ENCODE measurements at places on chromosomes 3 and 15.

DNA sequence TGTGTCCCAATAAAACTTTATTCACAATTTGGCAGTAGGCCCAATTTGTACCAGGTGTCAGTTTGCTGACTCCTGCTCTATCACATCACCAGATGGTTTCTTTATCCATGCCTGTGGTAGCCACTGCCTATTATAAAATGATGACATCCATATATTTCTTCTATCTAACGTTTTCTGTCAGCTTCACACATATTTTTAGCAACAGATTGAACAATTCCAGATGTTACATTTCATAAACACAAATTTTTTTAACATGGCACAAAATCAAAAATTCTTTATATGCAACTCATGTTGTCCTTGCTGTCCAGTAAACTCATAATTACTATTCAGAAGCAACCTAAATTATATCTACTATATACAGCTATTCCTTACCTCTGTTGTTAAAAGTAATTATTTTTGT is 1371.6 kb downstream of the NSUN3 start:
- no peak for DNase-seq

DNA sequence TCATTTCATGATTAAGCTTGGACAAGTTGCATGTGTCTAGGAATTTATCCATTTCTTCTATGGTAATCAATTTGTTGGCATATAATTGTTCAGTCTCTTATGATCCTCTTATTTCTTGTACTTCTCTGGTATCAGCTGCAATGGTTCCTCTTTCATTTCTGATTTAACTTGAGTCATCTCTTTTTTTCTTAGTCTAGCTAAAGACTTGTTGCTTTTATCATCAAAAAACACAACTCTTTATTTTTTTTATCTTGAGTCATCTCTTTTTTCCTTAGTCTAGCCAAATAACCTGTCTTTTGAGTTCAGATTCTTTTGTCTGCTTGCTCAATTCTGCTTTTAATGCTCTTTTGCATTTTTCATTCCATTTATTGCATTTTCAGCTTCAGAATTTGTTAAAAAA is 37.3 kb downstream of the UBE3A start:
- DNase-seq, result no peak

DNA sequence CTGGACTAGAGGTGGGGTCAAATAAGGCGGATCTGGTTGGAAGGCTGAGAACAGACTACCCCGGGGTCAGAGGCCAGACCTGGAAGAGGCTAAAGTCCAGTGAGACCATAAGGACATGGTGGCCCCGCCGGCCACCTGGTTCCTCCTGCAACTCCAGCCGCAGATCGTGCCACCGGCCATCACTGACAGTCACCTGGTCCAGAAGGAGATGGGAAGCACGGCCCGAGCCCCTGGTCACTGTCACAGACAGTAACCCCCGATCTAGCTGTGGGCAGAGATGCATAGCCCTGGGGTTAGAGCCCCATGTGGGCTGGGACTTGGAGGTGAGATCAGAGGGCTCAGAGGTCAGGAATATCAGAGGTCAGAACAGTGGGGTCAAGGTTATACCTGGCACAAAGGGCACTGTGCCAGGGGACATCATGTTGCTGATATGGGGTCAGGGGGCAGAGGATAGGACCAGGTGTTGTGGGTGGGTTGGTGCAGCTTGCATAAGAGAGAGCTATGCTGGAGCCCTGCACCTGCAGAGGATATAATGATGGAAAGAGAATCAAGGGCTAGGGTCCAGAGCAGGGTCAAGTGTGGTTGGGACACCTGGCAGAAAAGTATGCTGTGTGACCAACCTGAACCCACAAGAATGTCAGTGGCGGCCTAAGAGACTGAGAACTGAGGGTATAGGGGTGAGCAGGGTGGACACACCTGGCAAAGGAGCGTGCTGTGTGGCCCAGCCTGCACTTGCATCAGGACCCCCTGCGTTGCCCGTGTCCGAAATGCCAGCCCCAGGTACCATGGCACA is 9.6 kb downstream of the CELSR3 start:
- no peak for DNase-seq

GRCh38 chr15:67024314-67024997 is 40.9 kb upstream of the SMAD3 start:
- no peak for DNase-seq

DNA sequence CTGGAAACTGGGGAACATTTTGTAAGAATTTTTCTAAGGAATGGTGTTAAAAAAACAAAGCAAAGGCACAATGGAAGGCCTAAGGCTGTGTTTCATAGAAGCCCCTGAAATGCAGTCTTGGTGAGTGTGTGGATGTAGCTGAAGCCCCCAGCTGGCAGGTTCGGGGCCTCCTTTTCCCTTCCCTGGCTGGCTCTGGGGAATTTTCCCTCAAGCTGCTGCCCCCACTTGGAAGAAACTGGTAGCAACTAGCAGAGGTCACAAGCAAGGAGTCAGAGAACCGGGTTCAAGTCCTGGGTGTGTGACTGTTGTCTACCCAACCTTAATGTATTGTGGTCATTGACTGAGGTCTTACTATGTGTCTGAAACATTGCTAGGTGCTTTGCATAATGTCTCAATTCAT is 85.3 kb upstream of the MYZAP start:
- no peak for DNase-seq

DNA sequence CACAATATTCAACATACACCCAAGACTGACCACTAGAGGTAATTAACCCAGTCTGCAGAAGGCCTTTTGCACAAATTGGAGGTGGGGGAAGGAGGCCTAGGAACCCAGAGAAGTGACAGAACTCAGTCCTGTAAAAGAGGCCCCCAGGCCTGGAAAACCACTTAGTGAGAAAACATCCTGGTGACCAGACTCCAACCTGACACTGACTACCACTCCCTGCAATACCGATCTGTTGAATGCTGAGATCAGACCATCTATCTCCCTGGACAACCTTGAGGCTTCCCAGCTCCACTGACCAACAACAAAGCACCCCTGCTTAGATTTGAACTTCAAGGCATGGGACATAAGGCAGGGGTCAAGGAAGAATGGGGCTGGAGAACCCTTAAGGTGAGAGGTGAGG is 261.9 kb upstream of the WNT5A start:
- no peak for DNase-seq

GRCh38 chr15:76147906-76148570 is 88.3 kb downstream of the TMEM266 start:
- peak; percentile 43 for DNase-seq

DNA sequence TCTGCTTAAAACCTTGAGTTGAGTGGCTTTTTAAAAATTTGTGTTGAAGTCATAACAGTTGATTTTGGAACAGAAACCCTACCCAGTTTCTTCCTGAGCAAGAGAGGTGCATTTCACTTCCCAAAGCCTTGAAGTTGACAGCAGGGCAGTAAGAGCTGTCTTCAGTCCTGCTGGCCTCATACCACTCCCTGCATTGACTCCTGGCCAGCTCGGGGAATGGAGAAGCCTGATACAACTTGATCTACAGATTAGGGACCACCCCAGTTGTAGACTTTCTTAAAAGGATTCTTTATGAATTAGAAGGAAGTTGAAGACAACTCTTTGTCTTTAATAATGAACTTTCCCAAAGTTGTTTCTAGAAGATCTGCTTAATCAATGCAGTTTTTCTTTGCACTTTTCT is 90.6 kb upstream of the FLNB start:
- DNase-seq, result no peak
